Activated effector memory CD4-positive, alpha-beta T cell treated with Interleukin-2 at 50 U/mL for 16 hours (primary cell): ENCODE measurements at places on chromosomes 5 and 9.

DNA sequence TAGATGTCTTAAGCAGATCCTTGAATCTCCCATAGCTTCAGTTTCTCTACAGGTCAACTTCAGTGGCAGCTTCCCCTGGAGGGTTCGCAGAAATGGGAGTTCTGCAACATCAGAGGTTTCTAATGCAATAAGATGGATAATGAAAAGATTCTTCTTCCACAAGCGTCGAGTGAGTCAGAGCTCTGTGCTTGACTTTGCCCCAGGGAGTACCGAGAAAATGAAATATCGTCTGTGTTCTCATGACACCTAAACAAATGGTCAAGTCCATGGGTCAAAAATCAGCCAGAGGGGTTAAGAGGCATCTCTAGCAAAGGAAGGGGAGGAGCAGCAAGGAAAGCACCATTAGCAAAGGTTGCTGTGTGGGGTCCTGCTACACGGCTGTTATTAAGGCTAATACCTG, 3.2 kb upstream of the ADRA1B start:
- no peak for DNase-seq

DNA sequence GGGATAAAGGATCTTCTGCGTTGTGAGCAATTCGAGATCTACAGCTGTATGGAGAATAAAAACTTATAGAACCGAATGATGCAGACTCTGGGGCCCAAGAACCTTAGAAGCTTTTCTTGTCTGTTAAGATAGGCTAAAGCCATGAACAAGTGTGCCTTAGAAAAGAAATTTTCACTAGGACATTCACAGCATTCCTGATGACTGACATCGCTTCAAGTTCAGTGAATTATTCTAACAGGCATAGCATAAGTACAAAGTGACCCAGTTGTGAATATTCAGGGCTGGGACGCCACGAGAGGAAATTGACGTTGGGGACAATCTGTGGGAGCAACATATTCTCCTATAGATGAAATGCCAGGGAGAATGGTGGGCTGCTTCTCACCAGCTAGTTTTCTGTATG, 32.0 kb upstream of the PANK3 start:
- no peak for DNase-seq

GRCh38 chr9:116087246-116087645, 66.3 kb upstream of the PAPPA start:
- no peak for DNase-seq

DNA sequence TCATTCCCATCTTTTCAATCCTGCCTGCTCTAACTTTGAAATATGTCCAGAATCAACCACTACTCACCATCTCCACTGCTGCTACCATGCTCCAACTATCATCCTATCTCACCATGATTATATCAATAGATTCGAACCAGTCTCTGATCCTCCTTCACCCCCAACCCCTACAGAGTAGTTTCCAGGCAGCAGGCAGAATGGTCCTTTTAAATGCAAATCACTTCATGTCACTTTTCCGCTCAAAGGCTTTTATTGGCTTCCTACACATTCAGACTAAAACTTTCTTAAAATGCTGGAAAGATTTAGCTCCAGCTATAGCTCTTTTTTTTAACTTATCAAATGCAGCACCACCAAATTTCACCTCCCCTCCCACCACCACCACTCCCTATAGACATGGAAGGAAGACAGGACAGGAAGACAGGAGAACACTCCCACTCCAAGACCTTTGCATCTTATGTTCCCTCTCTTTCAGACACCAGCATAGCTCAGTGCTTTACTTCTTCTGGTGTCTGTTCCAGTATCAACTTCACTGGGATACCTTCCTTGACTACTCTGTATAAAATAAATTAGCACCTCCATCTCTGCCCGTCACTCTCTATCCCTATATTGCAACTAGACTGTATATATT, 9.9 kb upstream of the PPP2R2B start:
- DNase-seq: no peak

DNA sequence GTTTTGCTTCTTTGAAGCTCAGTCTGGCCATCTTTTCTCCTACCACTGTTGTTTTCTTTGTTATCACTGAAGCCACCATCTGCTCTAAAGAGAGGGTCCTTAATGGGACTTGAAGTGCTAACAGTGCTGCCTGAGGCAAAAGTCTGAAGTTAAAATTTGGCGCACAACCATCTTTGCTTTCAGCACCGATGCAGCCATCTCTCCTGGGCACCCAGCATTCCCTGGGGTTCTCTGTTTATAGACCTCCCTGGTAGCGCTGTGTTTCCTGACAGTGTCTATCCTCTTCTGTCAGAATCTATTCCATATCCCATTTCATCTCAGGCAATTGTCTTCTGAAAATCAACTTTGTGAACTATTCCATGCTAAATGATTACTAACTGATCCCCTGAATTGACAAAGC, 491.5 kb upstream of the MPDZ start:
- DNase-seq: no peak

DNA sequence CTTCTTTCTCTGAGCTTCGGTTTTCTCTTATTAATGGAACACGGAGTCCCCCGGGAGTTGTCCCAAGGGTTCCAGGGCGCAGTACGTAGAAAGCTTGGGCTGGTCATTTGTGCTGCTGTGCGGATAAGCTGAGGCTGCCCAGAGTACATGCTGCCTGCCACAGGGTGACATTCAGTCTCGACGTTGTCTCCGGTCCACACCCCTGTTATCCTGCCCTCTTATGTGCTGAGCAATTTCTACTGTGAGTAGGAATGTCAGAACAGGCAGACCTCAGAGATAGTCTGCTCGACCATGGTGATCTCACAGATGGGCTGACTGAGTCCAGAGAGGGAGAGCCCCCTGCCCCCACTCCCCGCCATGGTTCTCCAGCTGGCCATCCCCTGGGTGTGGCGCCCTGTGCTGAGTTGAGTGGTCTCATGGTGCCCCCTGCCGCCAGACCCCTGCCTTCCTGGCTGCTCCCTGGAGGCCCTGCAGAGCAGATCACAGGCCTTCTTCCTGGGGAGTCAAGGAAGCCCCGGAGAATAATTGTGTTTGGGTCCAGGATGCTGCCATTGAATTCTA, 124.0 kb downstream of the RGS3 start:
- DNase-seq: no peak

DNA sequence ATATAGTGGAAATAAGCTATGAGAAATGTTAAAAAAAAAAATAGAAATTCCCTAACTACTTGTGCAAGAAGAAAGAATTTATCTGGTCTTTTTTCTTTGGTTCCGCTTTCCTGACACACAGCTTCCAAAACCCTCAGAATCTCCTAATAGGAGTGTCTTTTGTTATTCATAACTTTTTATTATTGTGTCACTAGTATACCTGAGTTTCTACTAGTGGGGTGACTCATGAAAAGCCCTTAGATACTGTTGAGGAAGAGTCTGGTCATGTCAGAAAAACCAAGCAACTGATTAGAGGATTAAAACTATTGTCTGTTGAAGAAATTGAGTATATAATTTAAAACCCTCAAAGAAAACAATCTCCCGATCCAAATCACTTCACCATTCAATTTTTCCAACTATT, 152.8 kb upstream of the IFNE start:
- DNase-seq: no peak

DNA sequence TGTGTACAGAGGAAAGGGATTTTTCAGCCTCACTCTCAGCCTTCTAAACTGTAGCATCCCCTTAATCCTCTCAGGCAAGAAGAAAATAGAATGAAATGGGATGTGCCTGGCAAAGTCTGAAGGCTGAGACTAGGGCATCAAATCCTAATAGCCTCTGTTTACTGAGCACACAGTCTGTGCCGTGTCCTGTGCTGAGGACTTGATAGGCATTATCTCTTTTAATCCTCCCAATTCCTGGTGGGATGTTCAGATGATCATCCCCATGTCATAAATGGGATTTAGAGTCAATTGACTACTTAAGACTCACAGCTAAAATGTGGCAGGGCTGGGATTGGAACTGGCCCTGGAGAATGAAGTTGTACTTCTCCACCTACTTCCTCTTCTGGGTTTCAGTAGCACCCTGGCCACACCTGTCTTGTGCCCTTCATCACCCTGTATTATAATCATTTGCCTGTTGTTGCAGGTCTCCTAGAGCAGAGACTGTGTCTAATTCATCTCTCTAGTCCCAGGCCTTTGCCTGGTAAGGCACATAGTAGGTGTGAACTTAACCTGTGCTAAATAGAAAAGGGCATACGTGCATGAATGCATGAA, 81.0 kb downstream of the WWC1 start:
- no peak for DNase-seq

DNA sequence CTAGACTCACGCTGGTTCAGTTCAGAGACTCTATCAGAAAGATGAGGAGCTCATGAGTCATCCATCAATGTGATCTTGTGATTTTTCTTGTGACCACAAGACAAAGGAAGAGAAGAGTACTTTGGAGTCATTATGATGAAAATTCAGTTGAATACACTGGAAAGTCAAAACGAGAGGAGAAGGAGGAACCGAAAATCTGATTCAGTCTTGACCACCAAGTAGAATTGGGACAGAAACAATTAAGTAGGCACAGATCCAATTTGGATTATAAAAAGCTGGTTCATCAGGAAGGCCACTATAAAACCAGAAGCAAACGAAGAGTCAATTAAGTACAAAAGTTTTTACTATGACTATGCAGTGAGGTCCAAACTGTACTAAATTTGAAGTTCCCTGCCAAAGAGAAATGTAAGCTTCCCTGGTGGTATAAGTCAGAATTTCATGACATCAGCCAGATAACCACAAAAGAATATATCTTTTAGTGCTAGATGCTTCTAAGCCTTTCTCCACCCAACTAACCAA, 90.9 kb downstream of the THBS4 start:
- DNase-seq: no peak

DNA sequence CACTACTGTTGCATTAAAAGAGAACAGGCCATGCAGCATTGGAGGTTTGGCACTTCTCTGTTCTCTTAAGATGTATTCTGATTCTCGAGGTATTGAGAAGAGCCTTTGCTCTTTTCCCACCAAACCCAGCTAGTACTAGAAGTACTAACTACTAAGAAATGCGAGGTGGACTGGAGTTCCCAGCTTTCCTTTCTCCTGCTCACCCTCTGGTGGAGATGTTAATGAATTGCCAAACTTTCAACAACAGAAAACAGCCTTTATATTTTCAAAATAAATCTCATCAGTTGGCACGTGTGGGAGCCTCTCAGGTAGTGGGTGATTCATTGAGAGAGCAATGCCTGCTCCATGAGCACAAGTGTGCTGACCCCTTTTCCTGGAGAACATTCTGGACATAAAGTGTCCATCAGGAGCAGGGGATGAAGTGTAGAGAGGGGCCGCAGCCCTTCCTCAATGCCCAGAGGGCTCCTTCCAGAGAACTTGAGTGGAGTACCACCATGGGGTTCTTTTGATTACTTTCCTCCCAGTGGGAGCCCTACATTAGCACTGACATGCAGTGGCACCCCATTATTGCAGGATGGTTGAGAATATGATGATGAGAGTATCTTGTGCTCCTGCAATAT, 45.7 kb downstream of the TMEM174 start:
- DNase-seq: no peak

DNA sequence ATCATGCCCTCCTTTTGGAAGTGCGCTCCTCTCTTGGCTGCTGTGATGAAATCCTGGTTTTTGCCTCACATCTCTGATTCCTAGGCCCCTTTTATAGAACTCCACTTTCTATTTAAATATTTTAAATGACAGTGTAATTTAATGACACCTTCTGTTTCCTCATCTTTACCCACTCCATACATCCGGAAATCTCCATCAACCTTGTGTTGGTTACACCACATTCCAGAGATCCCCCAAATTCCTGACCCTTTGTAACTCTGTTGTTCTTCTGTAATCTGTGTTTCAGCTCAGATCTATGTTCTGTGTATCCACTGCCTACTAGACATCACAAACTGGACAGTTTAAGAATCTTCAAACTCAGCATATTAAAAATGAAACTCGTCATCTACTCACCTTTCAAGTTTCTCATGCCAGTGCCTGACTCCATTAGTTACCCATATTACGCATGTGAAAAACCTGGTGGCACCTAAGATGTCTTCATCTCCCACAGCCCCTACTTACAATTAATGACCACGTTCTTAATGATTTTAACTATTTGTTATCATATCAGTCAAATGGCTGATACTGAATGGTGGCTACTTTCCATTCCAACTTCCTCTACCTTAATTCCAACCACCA, 25.1 kb downstream of the PARP8 start:
- DNase-seq: no peak

- DNase-seq: no peak
These were observed 38.5 kb upstream of the OR2S2 start for GRCh38 chr9:35996358-35996970.

DNA sequence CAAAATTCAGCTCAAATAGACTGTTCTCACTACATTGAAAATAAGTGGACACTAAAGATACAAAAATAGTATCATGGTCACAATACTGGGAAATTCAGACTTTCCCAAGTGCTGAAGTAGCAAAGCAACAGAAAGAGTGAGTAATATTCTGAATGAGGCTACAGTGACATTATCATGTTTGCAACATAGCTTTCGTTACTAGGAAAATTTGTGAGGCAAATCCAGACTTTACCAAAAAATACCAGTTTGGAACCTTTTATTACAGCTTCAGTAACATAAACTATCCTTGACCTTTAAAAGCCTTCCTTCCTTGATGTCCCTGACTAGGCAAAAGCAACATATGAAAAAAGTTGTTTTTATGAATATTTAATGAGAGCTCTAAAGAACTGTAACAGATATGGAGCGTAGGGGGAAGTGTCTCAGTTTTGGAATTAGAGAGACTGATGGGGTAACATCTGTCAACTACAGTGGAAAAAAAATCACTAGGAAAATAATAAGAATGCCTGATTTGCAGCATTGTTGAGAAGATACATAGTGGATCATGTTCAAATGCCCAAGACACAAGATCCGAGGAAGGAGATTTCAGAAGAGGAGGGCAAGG, 312.9 kb downstream of the ADGRV1 start:
- no peak for DNase-seq

- DNase-seq: no peak
These were observed 81.9 kb downstream of the MAP1B start for GRCh38 chr5:72189146-72189545.

DNA sequence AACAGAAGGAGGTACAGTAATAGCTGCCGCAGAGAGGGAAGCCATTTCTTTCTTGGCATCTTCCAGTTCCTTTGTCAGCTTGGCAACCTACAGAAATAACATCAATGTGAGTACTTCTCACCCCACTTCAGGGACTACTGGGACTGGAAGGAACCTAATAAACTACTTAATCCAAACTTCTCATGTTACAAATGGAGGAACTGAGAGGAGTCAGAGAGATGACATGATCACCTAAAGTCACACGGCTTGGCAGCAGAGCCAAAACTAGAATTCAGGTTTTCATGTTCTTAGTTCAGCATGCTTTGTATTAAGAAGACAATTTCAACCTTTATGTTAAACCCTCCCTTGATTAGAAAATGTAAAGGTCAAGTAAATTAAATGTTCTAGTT, 44.7 kb downstream of the DIAPH1 start:
- DNase-seq: no peak

- DNase-seq: no peak
These were observed 513.6 kb upstream of the C9orf72 start for GRCh38 chr9:28086881-28087280.

- DNase-seq: no peak
These were observed 75.2 kb downstream of the AOPEP start for GRCh38 chr9:94801681-94802080.

- DNase-seq: no peak
These were observed 109.0 kb upstream of the SMC2 start for GRCh38 chr9:103985077-103985476.
